ENCODE measurements at places on chromosomes 2 and 18.

- no peak for DNase-seq
Measured at GRCh38 chr2:129366263-129366662, 613.2 kb upstream of the RAB6C start.

GRCh38 chr2:192645811-192646598, 451.3 kb upstream of the TMEFF2 start:
- no peak for DNase-seq

DNA sequence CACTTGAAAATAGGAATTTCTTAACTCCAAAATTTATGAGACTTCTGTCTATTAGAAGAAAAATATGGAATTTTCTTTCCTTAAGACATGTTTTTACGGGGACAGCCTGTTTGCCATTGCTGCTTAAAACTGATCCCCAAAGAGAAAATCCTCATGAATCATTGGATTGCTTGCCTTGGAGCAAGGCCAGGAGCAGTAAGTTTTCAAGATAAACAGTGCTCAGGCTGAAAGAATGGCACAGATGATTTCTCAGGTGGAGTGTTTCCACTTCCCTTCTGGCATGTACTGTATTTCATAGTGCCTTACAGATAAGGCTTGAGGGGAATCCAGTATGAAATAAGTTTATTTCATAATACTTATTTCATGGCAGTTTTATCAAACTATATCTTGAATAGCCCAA, 74.3 kb upstream of the MMADHC start:
- no peak for DNase-seq

DNA sequence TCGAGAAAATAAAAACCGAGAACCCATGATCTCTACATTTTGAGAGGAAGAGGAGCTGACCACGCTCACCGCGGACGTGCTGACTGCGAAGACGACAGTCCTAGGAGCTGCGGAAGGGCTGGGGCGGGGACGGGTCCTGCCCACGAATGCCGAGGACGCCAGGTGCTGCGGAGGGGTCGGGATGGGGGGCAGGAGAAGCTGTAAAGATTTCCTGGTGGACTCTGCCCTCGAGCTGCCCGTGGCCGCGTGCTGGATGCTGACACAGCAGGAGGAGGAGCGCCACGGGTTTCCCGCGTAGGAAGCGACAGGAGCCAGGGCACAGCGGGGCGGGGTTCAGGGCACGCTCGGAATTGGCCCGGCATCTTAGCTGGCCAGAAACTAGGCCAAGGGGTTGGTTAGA, 22.2 kb downstream of the ZSCAN30 start:
- DNase-seq = peak; percentile 20

GRCh38 chr2:196453613-196454047, 185.9 kb upstream of the CCDC150 start:
- DNase-seq = peak; percentile 45

DNA sequence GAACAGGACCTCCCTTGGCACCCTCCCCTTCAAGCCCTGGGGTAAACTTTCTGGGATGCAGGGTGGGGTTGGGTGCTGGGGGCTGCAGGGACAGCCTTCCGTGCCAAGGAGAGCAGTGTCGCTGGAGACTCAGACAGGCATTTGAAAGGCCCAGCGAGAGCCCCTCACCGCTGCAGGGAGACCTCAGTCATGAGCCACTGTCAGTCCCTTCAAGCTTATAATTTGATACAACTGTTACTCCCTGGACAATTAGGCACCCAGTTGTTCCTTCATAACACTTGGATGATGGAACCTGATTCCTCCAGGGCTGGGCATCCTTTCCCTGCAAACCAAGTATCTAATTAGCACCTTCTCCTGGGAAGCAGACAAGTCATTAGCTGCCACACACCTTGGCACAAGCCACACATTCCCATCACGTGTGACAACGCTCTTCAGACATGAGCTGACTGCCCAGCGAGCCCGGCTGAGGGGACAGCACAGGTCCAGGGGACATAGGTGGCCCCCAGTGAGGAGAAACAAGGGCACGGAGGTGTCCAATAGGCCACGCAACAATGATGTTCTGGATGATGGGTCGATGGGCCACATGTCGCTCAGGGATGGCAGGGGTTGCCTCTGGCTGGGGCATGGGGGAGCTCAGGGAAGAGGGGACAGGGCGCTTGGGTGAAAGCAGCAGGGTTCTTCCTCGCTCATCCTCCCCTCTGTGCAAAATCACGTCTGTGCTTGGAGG, 59.6 kb downstream of the KCNF1 start:
- DNase-seq = no peak

DNA sequence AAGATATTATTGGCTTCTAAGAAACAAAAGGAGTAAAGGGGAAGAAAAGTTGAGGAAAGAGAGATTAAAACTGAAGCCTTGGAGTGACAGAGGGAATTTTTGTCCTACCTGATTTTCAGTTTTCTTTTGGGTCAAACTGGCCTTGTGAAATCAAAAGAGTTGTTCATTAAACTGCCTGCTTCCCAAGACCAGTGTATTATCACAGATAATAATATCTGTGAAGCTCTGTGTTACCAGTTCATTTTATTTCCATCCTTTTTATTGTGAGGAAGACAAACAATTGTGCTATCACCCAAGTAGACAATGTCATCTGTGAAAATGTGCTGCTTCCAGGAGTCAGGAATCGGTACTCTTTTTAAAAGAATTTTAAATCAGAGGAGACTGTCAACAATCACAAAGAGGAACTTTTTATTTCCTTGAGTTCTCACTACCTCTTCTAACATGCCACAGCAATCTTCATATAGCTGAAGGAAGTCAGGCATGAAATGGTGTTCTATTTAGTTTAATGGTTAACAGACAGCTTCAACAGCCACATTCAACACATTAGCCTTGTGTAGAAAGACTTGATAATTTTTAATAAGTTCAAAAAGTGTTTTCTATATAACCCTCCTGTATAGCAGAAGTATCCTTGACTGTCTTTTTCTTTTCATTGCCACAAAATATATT, 554.8 kb downstream of the PIK3C3 start:
- DNase-seq = no peak

GRCh38 chr18:76121011-76121410, 374.0 kb downstream of the ZNF516 start:
- peak; percentile 91 for DNase-seq

DNA sequence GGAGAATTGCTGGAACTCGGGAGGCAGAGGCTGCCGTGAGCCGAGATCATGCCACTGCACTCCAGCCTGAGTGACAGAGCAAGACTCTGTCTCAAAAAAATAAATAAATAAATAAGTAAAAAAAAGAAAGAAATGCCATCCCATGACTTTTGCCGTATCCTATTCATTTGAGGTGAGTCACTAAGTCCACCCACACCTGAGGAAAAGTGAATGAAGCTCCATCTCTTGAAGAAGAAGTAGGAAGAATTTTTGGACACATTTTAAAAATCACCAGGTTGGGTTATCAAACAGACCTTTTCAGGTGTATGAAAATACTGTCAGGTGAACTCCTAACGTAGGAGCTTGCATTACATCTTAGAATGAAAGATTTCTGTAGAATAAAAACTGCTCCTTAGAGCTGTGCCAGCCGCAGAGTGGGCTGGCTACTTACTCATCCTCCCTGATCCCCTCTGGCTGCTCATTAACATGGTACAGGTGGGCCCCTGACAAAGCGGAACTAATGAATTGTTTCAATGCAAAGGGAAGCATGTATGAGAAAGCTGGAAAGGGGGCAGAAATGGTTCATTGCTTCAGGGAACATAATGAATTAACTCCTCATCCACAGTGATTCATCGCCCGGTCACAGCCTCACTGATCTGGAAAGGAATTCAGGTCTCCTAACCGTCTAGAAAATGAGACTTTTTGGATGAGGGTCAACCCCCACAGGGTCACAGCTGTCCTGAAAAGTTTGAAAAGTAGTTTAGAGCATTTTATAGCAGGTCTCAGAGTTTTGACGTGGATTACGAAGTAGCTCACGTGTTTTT, 191.4 kb downstream of the SPP2 start:
- no peak for DNase-seq

- no peak for DNase-seq
Measured at GRCh38 chr2:231429152-231429551, 33.6 kb downstream of the B3GNT7 start.

DNA sequence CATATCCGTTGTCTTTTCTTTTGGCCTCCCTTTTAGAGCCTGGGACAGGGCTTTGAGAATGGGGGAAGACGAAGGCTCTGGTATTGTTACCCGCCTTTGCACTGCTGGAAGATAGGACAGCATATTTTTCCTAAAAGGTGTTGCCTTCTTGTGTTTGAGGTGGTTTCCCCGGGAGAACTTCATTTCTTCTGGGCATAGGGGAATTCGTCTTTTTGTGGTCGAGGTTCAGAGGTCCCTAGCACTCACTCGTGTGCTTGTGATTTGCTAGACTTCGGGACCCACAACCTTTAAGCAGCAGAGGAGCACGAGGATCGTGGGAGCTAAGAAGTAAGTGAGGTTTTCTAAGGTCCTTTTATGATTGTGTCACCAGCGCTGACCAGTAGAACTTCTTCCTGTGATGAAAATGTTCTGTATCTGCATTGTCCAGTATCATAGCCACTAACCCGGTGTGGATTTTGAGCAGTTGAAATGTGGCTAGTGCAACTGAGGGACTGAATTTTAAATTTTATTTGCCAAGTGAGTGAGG, 611 bp downstream of the ZNF512 start:
- DNase-seq = no peak

DNA sequence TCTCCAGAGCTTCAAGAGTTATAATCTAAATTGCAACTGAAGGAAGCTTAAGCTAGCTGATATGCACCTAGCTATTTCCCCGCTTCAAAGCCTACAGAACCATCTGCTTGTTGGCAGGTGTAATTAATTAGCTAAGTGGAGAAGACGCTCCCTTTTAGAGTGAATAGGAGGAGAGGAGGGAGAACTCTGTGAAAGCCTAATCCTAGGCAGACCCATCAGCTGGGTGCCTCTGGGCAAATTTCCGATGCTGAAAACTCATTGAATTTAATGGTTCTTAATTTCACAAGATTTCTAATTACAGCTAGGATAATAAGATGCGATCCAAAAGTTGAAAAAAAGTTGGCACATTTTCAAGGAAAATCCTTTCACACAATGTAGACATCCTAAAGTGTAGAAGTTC, 735.9 kb downstream of the ERBB4 start:
- DNase-seq = peak; percentile 85

DNA sequence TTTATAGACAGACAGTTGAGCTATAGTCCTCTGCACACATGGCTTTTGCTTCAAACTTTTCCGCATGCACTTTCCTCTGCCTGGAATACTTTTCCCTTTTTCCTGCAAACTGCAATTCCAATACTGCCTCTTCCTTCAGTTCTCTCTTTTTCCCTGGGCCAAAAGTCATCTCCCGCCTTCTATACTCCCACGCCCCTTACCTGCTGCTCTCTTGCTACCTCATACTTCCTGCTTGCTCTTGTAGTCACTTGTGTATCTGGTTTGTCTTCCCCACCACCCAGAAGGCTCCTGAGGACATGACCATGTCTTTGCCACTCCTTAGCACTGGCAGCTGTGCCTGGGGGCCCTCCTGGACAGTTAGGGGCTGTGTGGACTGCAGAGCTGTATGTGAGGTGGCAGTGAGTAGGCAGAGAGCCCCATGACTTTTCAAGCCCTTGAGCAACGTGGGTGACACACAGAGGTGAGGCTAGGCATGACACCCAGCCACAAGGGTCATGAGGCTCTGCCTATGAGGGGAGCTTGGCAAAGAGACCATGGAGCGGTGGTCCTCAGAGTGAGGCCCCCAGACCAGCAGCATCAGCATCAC, 23.2 kb downstream of the SPEG start:
- peak; percentile 3 for DNase-seq

GRCh38 chr2:36492216-36492945, 105.6 kb downstream of the FEZ2 start:
- DNase-seq = no peak

DNA sequence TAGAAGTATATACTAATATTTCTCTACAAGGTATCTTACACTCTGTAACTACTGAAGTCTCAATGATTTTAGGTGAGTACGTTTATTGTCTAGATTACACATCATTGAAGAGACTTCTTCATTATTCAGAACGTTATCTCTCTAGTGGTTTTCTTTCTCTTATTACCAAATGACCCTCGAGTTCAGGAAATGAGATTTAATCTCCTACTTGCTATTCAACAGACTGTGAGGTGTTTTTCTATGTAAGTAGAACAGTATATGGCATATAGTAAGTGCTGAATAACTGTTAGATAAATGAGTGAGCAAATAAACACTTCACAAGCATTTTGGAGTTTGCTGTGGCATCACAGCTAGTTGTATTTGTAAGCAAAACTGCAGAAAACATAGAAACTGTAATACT, 947.2 kb upstream of the SLC39A10 start:
- DNase-seq = no peak

DNA sequence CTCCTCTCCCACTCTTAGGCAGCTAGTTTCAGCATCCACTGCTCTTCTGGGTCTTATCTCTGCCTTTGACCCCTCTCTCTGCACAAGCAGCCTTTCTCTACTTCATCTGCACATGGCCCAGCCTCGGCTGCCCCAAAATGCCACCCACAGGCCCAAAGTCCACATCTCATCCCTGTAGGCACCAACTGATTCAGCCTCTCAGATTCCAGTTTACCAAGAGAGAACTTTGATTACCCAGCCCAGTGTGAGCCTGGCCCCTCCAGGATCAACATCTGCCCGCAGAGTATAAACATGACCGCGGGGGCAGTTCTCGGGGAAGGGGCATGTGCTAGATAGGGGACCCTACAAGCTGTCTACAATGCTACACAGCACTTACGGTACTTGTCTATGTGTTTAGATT, 141.7 kb downstream of the RTN4 start:
- no peak for DNase-seq

DNA sequence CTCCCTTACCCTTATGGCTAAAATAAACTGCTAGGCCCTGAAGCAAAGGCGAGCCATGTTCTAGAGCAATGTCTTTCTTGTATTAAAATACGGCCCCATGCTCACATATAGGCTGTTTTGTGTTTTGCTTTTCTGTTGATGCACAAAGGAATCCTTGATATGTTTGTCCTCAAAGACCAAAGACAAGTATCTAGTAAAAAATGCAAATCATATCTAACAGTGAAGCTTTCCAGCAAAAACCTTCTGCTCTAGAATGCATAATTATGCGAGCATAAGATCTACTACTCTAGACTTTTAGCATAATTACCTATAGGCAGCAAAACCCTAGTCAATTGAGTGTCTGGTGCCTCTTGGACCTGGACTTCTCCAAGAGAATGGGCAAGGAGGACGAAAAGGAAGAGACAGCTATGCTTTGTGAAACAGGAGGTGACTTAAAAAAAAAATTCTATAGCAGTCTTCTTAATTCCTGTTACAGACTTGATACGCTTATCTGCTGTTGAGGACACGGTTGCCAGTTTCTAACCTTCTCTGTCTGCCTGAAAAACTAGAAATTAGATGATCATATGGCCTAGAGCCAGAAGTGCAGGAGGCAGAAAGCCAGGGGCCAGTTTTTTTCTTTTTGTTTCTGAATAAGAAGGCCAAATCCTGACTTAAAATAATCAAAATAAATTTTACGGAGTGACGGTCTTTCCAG, 1.5 kb upstream of the AMMECR1L start:
- no peak for DNase-seq

- no peak for DNase-seq
Measured at GRCh38 chr2:232501794-232502390, 14.3 kb upstream of the ECEL1 start.

- DNase-seq = no peak
Measured at GRCh38 chr2:187549951-187550555, 4.2 kb downstream of the TFPI start.

DNA sequence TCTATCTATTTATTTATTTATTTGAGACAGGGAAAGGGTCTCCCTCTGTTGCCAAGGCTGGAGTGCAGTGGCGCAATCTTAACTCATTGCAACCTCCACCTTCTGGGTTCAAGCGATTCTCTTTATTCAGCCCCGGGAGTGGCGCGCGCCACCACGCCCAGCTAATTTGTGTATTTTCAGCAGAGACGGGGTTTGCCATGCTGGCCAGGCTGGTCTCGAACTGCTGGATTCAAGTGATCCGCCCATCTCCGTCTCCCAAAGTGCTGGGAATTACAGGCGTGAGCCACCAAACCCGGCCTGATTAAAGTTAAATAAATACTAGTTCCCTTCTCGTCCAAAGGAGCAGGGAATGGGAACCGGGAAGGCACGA, 4.2 kb upstream of the CTDSP1 start:
- DNase-seq = no peak

Measured in NCI-H524 (cell line).